ENCODE measurements at places on chromosomes 12 and 14.

DNA sequence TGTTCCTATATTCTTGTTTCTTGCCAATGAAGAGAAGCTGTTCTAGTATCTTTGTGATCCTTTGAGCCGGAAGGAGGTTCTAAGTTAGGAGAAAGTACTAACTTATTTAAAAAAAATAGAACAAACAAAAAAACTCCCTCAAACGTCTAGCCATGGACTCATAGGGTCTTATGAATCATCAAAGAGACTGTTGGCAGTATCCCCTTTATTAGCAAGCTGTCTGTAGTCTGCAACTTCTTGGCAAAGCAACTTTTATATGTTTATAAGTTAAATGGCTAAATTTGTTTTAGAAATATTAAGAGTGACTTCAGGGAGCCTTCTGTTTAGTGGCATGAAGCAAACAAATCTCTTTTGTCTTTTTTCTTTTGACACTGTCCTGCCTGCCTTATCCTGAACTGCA lies 291.9 kb downstream of the FUT8 start:
- no peak for DNase-seq

DNA sequence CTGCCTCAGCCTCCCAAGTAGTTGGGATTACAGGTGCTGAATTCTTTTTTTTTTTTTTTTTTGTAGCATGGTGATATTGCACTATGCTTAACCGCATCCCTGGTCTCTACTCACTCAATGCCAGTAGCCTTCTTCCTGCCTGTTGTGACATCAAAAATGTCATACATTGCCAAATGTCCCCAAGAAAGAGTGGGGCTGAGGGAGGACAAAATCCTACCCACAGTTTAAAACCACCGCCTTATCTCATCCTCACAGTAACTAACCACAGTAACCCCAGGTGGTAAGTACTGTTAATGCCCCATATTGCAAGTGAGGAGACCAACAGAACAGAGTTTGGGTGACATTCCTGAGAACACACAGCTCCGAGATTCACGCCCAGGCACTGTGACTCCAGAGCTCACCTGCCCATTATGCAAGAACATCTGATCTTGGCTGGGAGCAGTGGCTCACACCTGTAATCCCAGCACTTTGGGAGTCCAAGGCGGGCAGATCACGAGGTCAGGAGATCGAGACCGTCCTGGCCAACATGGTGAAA lies 19.6 kb downstream of the MORN3 start:
- no peak for DNase-seq

DNA sequence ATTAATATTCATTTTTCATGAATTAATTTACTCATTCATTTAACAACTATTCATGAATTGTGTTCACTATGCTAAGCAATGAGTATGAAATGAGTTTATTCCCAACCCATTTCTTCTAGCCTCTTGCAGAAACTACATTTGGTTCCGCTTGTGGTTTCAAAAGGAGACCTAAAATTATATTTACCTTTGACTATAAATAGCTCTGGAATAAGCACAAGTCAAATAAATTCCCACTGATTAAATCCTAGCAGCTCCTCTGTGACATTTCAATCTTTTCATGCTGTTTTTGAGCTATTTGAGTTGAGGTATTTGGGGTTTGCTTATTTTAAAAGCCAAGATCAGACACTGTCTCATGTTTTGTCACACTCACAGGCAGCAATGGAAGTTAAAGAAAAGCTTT lies 46.9 kb downstream of the DUSP6 start:
- DNase-seq: no peak

DNA sequence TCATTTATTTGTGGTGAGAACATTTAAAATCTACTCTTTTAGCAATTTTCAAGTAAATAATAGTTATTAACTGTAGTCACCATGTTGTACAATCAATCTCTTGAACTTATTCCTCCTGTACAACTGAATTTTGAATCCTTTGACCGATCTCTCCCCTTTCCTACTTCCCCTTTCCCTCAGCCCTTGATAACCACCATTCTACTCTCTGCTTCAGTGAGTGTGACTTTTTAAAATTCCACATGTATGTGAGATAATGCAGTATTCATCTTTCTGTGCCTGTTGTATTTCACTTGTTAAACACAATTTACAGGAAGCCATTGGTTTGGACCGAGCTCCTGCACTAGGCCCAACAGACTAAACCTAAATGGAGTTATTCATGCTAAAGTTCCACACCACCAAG lies 458.9 kb upstream of the PDE3A start:
- DNase-seq: no peak

GRCh38 chr14:77014004-77014604 lies 14.4 kb downstream of the IRF2BPL start:
- no peak for DNase-seq

GRCh38 chr12:25699454-25699853 lies 146.4 kb upstream of the LMNTD1 start:
- DNase-seq: no peak

GRCh38 chr14:33524244-33524643 lies 426.6 kb downstream of the EGLN3 start:
- no peak for DNase-seq

DNA sequence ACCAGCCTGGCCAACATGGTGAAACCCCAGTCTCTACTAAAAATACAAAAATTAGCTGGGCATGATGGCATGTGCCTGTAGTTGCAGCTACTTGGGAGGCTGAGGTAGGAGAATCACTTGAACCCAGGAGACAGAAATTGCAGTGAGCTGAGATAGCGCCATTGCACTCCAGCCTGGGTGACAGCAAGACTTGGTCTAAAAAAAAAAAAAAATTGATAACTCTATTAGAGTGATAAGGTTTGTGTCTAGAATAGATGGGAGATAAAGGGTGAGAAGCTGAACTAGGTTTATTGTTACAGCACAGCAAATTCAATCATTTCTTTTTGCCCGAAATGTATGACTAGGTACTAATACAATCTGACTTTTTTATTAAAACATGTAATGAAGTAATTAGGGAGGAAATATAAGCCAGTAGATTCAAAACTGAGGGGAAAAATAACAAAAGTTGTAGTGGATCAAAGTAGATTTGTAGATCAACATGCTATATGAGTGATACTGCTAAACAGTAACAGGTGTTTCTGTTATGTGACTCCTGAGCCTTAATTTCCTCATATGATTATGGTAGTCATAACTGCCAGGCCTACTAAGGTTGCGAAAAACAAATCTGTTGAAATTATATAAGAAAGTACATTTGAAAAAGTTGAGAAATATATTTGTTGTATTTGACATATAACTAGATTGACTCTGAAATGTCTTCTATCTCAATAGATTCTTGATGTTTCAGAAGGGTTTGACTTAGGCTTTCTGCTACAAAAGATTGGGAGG lies 83.6 kb downstream of the WNK1 start:
- DNase-seq: no peak

DNA sequence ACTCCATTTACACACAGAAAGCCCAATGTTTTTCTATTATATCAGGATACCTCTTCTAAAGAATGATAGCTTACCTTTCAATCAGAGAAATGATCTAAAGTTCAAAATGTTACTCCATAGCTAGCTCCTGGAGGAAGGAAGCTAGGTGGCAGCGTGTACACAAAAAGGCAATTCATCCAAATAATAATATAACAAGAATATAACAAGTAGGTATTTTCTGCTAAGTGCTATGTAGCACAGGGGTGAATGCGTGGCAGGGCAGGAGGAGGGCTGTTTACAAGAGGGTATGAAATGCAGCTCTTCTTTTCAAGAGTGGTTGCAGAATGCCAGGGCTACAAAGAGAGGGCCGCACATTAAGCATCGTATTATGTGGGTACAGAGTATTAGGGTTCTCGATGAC lies 663 bp upstream of the SNAPC1 start:
- DNase-seq: no peak

DNA sequence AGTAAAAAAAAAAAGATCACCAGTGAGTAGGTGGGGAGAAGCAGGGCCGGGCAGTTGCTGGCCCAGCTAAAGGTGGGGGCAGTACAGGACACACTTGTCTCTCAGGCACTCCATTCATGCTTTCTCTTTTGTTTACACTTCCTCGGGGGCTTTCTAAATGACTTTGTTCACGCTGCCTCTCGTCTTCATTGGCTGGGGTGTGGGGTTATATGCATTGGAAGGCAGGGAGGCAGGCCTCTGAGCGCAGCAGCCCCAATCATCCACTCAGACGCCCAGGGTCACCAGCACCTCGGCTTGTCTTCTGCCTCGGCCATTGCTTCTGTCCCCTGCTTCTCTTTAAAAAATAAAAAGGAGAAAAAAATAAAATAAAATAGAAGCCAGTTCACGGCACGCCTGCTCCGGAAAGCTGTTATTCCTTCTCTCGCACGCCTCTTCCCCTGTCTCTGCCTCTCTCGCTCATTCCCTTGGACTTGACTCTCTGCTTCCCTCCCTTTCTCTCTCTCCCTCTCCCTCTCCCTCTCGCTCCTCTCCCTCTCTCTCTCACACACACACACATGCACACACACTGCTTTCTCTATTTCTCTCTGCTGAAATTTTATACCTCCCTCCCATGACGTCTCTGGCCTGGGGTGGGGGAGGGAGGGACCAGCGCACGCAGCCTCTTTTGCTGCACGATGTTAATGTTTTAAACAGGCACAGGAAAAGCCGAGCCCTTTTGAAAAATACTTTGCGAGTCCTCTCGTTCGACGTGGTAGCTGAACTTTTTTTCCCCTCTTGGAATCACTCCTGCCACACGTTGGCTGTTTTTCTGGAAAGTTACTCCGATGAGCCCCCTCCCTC lies at the start of gene TGFB3:
Gene TGFB3 (minus strand): TSS at position 570 of the 840 bp plus-strand sequence. CDS start 1,102 bp downstream, outside the sequence.
- DNase-seq: peak; percentile 49

DNA sequence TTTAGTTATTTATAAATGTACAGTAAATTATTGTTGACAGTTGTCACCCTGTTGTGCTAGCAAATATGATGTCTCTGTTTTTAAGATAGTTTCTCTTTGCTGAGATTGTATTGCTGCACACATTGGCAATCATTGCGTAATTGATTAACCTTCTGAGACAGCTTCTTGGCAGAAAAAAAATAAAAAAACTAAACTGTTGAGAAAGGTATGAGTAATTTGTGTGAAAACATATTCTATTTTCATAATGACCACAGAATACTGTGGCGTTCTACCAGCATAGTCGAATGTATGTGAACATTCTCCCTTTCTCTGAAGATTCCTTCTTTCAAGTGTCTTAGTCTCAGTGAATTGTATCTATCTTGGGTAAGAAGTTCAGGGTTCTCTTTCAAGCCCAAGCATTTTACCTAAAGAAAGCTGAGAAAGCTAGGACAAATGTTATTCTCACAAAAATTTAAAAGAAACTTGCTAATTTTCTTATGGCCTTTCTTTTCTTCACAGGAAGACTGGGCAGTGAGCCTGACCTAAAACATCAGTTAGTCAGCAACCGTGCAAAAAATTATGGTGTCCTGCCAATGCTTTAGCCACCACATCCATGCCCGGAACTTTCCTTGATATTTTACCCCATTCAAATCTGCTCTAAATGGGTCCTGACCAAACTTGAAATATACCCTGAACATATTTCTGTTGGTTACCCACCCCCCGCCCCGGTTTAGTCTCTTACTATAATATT lies 69.0 kb upstream of the REP15 start:
- no peak for DNase-seq

DNA sequence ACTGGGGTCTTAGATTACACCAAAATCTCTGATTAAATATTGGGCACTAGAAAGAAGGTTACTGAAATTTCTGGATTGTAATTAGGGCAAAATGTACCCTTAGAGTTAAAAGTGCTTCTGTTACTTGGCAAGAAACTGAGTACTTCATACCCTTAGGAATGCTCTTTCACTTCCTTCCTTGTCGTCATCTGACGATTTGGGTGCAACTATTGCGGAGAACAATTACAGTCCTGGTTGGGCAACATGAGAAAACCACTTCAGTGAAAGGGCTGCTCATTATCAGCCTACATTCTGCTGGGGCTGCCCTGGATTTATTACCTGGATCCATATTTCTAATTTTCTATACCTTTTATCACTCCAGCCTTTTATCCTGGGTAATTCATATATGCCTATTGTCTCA lies 348.5 kb upstream of the MDGA2 start:
- DNase-seq: no peak

DNA sequence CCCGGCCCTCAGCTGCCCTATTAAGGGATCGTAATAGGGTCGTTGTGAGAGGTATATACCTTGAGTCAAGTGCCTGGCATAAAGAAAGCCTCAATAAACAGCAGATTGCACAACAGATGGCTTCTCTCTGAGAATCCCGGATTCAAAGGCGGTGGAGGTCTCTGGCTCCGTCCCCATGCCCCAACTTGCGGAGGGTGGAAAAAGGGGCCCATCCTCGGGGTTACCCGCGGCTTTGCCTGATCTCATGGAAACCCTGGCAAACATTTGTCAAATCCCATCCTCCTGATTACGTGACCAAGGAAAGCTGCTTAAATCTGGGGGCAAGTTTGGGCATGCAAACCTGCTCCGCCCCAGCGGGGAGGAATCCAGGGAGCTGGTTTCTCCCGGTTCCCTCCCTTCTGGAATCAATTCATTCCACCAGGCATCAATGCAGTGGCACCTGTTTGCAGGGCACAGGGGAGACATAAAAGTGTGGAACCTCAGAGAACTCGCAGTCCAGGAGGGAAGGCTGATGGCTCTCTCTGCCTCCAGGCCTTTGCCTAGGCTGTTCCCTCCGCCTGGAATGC lies 12.3 kb downstream of the TRPV4 start:
- no peak for DNase-seq

- DNase-seq: no peak
These were observed 23.1 kb upstream of the HNF1A start for GRCh38 chr12:120955232-120955631.

DNA sequence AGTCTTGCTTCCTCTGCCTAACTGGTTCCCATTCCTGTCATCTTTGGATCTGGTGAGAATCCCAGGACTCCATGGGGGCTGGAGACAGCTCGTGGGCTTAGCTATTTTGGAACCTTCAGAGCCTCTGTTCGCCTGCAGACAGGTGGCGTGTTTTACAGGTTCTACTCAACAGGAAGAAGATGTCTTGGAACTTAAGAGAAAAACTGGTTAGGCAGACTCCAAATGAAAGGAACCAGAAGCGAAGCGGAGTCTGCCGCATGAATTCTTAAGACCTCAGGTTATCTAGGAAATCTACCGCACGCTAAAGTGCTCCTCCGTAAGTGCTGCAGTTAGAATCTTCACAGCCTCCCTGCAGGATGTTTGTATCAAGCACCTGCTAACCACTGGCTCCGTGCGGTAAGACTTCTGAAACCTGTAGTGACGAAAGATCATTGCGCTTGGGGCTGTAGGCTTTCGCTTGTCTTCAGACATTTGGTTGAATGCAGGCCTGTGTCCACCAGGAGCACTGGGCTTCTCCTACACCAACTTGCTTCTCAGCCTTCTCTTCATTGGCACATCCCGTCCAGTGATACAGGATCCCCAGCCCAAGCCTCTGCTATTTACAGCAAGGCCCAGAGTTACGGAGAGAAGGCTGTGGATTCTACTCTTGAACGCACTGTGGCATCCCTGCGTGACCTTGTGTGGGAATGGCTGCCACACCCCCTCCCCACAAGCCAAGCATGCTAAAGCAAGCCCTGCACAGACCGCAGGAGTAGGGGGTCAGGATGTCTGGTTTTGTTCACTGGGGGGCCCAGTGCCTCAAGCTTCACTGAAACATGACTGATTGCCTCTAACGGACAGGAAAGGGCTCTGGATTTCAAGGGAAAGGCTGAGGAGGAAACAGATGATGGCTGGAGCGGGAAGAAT lies 35.0 kb downstream of the ACADS start:
- DNase-seq: no peak

- DNase-seq: no peak
These were observed 815.7 kb downstream of the NRXN3 start for GRCh38 chr14:78985668-78986381.
